ENCODE measurements at places on chromosomes 11 and 22.

DNA sequence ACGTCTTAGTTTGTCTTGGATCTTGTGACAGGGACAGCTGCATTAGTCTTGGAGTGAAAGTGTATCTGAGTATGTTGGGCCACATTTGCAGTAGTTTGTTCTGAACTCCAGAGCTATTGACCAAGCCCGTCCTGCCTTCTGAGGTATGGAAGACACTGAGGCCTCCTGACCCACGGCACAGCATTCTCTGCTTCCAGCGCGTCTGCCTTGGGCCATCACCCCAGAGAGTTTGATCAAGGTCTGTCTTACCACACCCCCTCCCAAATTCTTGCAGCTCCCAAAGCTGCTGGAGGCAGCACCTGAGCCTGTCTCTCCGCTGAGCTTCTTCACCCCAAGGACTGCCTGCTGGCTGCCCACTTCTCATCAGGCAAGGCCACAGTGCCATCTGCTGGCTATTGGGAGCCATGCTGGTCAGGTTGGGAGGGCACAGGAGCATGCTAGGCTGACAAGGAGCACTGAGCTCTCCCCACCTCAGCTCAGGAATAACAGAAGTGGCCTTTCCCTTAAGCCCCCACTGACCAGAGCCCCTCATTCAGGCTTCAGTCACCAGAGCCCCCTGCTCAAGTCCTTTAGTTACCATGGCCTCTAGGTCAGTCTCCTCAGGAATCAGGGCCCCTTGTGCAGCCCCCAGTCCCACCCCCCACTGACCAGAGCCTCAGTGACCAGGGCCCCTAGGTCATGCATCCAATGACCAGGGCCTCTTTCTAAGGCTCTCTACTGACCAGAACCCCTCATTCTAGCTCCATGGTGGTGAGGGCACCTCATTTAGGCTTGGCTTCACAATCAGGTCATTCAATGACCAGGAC is 27.2 kb upstream of the SMPD1 start:
- DNase-seq, result peak; percentile 23

DNA sequence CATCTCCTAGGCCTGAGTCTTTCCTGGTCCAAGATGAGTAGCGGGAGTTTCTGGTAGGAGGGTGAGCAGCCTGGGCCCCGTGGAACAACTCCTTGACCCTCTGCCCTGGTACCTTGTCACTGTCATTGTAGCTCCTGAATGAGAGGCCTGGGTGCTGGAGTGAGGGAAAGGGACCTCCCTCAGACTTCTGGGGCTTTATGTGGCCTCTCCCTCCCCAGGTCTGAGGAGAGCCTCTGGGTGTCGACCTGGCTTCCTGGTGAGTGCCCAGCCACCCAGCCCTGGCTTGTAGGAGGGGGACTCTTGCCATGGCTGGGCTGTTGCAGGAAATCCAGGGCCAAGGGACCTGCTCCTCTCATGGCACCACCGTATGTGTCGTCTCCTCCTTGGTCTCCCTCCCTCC is 3.9 kb downstream of the P2RY2 start:
- DNase-seq, result no peak

- no peak for DNase-seq
Observed at GRCh38 chr11:92149996-92150395, 74.6 kb upstream of the FAT3 start.

GRCh38 chr11:29184939-29185890 is 831.6 kb downstream of the KCNA4 start:
- no peak for DNase-seq

GRCh38 chr11:10813945-10814344 is 5.2 kb upstream of the EIF4G2 start:
- no peak for DNase-seq

- no peak for DNase-seq
Observed at GRCh38 chr11:48210052-48210451, 6.6 kb upstream of the OR4B1 start.

DNA sequence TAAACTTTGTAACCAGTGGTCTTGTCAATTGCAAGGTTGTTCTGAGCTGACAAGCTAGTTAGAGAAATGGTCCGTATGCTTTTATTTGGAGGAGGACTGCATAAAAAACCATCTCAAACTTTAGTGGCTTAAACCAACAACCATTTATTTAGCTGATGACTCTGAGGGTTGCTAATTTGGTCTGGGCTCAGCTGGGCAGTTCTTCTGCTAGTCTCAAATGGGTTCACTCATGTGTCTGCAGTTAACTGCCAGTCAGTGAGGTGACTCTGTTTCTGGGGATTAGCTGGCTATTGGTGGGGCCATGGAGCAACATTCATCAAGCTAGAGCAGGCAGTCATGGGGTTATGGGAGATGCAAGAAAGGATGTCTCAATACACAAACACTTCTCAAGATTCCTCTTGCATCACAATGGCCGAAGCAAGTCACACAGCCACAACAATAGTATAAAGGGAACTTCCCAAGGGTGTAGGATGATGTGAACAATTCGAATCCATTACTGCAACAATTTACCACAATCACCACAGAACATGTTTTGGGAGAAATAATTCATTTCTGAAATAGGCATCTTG is 521.9 kb downstream of the INSC start:
- DNase-seq, result no peak

DNA sequence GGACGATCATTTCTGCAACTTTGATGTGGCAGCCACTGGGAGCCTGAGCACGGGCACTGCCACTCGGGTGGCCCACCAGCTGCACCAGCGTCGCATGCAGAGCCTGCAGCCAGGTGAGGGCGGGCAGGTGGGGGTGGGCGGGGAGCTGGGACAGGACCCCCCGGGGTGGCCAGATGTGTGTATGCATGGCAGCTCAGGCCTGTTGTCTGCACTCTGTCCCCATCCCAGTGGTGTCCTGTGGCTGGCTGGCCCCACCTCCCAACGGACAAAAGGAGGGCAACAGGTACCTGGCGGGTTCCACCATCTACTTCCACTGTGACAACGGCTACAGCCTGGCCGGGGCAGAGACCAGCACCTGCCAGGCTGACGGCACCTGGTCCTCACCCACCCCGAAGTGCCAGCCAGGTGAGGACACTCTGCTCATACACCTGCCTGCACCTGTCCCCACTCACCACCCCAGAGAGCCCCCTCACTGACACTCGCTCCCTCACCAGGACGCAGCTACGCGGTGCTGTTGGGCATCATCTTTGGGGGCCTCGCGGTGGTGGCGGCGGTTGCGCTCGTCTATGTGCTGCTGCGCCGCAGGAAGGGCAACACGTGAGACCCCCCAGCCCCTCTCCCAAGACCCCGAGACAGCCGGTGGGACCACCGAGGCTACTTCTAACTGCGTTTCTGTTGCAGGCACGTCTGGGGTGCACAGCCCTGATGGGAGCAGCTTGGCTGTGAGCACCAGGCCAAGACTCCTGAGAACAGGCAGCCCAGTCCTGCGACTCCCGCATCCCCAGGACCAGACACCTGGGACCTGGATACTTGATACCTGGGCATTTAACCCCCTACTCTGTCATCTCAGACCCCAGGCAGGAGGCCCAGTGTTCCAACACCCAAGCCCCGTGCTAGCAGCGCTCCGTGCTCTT is 6.7 kb downstream of the SUSD2 start:
- DNase-seq, result peak; percentile 10

GRCh38 chr11:9609002-9609759 is 35.7 kb downstream of the WEE1 start:
- DNase-seq, result no peak

- no peak for DNase-seq
Observed at GRCh38 chr11:114027926-114028325, 31.6 kb upstream of the ZBTB16 start.

- no peak for DNase-seq
Observed at GRCh38 chr11:74686792-74687191, 44.4 kb downstream of the CHRDL2 start.

DNA sequence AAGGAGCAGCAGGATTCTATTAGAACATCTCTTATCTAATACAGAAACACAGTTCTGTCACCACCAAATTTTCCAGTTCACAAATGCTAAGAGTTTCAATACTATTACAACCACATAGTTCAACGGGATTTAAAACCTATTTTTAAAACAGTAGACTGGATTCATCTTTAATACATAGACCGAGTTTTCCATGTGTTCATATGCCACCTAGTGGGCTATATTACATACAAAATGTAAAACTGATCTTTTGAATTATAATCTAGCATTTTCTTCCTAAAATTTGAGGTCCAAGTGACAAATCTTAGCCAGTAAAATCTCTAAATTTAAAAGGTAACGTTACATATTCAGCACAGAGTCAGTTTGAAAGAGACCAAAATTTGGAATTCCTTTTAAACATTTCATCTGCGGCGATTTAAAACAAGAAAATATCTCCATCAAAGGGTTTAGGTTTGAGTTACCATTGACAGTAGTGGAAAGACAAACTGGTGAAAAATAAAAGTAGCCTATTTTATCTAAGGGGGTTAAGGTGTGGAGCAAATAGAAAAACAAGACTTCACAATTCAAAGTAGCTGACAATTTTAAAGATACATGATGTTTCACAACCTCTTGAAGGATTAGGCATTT is 269.3 kb upstream of the MPPED2 start:
- DNase-seq, result no peak

DNA sequence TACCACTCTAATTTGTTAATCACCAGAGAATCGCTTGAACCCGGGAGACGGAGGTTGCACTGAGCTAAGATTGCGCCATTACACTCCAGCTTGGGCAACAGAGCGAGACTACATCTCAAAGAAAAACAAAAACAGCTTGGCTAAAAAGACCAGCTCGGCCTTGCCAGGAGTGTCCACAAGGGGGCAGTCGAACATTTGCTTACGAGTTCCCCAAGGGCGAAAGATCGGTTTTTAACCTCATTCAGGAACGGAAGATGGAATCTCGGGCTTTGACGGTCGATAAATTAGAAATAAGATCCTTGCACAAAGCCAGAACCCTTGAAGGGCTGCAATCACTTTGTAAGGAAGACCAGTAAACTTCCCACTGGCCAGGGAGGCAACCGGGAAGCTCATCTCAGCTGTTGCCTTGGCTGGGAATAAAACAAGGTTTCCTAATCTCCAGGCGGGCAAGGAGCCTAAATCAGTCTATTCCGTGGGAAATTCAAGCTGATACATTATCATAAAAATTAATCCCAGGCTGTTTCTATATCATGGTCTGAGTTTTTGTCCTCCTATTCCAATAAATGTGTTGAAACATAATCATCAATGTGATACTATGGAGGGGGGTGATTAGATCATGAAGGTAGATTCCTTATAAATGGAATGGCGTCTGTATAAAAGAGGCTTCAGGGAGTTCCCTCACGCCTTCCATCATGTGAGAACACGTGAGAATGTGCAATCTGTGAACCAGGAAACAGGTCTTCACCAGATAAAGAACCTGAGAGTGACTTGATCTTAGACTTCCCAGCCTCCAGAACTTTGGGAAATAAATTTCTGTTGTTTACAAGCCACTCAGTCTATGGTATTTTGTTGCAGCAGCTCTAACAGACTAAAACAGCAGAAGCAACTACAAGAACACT is 14.9 kb upstream of the SLC29A2 start:
- DNase-seq, result no peak

DNA sequence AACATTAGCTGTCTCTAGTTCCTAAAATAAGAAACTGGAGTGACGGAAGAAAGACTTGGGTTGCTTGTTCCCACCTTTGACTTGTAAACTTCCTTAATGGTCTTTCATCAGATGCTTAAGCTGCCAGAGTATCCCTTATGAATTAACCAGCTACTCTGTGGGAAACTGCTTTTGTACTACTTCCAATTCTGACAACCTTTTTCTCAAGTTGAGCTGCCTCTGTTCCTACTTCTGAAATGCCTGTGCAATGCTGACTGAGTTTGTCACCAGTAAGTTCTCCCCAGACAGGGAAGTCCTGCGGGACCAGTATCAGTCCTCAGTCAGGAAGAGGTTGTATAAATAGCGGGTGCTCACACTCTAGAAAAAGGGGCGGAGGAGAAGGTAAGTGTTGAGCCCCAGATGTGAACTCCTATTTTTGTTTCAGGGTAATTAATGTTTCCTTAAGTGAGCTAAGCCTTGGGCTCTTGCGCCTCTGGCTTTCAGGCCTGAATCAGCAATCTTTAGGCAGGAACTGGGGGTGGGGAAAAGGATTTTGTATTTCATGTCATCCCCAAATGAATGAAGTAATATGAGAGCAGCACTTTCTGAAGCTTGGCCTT is 67.2 kb downstream of the CECR2 start:
- DNase-seq, result no peak

DNA sequence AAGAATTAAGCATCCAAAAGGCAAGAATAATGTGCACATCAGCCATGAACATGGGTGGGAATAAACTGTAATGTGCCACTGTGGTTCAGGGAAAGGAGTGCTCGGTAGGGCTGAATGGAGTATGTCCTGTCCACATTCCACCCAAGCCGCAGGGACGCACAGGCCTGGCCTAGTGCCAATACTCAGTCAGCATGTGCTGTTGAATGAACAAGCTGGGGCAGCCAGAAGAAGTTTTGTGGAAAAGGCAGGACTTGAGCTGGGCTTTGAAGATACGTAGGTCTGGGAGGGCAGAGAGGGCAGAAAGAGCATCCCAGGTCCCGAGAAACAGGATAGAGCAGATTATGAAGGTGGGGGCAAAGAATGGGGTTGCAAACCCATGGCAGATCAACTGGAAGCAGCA is 60.0 kb upstream of the PLET1 start:
- DNase-seq, result no peak

- peak; percentile 94 for DNase-seq
Observed at GRCh38 chr22:20155330-20156041, 4.6 kb upstream of the CCDC188 start.

DNA sequence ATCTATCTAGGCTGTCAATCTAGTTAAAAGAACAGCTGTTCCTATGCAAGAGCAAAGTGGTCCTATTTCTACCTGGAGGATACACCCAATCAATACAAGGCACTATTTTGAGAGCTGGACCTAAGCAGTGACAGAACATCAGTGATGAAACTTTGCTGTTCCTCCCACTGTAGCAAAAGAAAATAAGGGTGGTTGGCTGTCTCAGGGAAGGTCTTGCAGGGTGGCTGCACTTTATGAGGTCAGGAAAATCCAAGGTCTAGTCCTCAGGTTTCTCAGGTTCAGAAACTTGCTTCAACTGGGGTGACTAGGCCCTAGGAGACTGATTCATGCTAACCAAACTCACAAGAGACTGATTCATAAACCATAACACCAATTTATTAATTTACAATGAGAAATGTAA is 11.6 kb downstream of the CPSF7 start:
- DNase-seq, result no peak

- DNase-seq, result no peak
Observed at GRCh38 chr22:44913198-44913983, 96.4 kb downstream of the PHF21B start.
